Stimulated activated CD4-positive, alpha-beta T cell treated with anti-CD3 and anti-CD28 coated beads, Interleukin-12 subunit alpha, Interleukin-12 subunit beta, amount 100 ng/mL, for 24 hours (primary cell): ENCODE measurements at places on chromosomes 3 and 15.
A peak's percentile ranks its signal among the peaks of the same experiment; 100 is the strongest.

- no peak for DNase-seq
Observed at GRCh38 chr3:43461345-43461744, 160.5 kb downstream of the ANO10 start.

GRCh38 chr3:126678693-126679317 lies 23.9 kb upstream of the TXNRD3 start:
- DNase-seq, result no peak

GRCh38 chr3:109685084-109686079 lies 348.0 kb upstream of the DPPA4 start:
- no peak for DNase-seq

GRCh38 chr15:41048397-41048796 lies 67.7 kb downstream of the INO80 start:
- DNase-seq, result no peak

DNA sequence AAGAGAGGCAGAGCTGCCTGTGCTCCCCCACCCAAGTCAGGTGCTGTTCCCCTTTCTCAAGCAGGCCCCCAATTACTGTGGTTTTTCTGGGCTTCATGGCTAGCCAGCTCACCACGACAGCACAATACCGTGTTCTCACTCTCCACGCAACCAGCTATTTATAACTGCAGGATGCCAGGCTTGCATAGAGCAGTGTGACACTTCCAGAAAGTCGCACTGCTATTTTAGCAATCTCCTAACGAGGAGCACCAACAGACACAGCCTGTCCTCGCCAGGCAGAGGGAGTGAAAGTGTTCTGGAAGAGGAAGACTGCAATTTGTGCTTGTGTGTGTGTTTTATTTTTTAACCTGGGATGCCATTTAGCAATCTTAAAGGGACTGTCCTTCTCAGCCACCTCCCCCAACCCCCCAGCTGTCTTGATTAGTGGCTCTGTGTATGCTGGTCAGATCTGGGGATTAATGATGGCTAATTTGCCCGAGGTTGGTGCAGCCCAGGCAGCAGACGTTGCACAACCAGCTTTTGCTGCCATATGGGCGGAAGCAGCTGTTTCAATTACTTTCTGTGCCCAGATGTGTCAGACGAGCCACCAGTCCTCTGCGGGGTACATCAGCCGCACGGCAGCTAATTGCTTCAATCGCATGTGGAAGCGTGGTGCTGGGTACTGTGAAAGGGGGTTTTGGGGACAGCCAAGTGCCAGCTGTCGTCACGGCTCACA lies 268.0 kb upstream of the ARRDC4 start:
- DNase-seq, result no peak

DNA sequence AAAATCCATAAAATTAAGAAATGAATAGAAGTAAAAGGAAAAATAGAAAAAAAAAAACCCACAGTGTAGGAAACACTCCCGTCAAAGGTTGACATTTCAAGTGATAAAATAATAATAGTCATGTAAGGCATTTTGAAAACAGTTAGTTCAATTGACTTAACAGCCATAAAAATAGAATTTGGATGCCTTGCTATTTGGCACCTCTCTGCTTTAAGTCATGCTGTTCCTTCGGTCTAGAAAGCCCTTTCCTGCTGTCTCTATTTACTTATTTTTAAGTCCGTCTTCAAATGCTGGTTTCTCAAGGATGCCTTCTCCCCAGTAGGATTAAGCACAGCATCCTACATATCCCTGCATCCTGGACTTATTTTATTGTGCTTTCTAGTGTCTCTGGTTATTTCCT lies 22.3 kb upstream of the RETNLB start:
- DNase-seq, result no peak

GRCh38 chr3:28328188-28329151 lies 20.1 kb upstream of the ZCWPW2 start:
- no peak for DNase-seq

GRCh38 chr3:150319900-150320299 lies 88.2 kb upstream of the TSC22D2 start:
- DNase-seq, result no peak

GRCh38 chr3:83216919-83217594 lies 1455.6 kb upstream of the GBE1 start:
- no peak for DNase-seq

GRCh38 chr3:81198756-81199155 lies 562.7 kb downstream of the GBE1 start:
- DNase-seq, result no peak

- no peak for DNase-seq
Observed at GRCh38 chr15:87227846-87228245, 1028.7 kb downstream of the NTRK3 start.

GRCh38 chr3:19559724-19560442 lies 374.1 kb downstream of the EFHB start:
- no peak for DNase-seq

GRCh38 chr15:38844736-38845135 lies 280.1 kb upstream of the RASGRP1 start:
- DNase-seq, result no peak

DNA sequence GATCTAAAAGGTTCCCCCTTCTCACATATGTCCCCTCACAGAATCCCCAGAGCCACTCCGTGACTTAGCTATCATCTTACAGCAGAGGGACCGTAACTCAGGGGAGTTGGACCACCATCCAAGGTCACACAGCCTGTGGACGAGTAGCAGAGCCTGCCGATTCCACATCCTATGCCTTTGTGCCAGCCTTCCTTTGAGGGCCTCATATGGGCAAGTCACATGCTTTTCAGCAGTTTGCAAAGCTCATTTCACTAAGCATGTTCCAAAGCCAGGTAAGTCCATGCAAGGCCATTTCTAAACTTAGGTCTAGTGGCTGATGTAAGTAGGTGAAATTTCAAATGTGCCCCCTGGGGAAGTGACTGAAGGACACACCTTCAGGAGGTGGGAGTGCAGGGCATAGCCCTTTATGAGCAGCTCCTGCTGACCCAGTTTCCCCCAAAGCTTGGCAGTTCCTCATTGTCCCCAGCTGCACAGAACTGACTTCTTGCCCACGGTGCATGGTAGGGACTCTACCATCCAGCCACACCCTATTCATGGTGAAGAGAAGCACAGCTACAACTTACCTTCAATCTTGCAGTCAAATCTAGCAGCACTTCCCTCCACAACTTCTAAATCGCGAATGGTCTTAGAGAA lies 33.3 kb upstream of the HACD2 start:
- DNase-seq, result no peak

GRCh38 chr15:73952913-73953750 lies 26.9 kb downstream of the LOXL1 start:
- DNase-seq, result no peak

DNA sequence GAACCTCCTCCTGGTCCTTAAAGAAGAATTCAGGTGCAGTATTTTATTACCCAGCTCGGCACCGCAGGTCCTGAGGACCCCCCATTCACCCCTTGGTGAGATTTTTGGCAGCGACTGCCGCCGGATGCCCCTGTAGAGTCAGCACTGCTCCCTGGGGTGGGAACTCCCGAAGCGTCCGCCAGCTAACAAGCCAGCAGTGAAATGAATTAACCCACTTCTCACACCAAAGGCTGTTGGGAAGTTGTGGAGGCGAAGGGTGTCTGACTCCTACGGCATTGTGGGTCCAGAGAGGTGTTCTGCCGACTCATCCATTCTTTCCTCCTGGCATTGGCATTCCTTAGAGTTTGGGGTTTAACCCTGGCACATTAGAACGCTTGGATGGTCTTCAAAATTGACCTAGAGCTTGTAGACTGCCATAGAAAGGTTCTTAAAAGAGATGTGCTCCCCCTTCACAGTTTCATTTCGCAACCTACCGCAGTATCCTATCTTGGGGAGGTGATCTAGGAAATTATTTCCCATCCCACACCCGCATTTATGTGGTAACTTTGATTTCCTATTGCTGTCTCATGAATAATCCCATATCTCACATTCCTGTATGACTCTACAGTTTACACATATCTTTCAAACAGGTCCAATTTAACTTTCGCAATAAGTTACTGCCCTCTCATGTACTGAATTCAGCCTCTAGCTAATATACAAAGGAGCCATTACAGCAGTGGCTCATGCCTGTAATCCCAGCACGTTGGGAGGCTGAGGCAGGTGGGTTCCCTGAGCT lies 879 bp upstream of the EIF5A2 start:
- no peak for DNase-seq

DNA sequence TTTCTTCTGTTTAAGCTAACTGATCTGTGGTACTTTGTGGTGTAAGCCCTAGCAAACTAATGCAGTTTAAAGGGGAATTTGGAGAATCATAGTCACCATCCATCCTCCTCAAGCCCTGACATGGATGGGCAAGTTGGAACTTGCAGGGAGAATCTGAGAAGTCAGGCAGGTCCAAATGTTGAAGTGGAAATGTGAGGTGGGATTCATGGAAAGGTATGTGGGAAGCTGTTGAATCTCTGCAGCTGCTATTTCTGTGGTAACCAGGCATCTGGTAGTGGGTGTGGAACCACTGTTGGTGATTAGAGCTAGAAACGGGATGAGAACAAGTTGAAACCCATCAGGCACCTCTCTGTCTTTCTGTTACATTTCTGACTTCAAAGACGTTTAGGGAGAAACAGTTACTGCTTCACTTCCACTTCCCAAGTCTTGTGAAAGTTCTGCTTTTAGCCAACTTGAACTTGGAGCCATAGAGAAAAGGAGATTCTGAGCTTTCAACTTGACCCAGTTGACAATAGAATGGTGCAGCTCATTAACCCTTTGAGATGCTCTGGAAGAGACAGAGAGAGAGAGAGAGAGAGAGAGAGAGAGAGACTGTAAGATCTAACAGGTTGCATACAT lies 38.1 kb upstream of the NMNAT3 start:
- DNase-seq, result no peak

DNA sequence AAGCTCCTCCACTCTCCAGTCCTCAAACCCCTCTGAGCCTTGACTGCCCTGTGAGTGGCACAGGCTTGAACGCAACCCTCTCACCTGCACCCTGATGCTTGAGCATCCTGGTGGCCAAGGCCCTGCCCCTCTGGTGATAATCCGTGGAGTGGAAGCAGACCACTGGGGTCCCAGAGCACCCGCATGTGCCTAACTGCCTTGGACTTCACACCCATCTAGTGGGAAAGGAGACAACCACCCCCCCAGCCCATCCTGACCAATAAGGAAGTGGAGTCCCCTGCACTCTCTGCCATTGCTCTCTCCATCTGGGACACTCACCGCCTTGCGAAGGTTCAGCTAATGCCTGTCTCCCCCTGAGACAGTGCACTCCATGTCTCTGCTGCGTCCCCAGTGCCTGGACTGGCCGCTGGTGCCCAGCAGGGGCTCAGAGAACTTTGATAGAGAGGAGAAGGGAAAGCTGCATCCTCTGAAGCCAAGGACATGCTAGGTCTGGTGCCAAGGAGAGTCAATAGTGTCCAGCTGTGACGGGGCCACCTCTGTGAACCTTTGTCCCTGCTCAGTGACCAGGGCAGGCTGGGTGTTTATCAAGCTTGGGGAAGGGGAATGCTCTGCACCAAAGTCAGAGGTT lies 3.4 kb downstream of the KLF15 start:
- no peak for DNase-seq

DNA sequence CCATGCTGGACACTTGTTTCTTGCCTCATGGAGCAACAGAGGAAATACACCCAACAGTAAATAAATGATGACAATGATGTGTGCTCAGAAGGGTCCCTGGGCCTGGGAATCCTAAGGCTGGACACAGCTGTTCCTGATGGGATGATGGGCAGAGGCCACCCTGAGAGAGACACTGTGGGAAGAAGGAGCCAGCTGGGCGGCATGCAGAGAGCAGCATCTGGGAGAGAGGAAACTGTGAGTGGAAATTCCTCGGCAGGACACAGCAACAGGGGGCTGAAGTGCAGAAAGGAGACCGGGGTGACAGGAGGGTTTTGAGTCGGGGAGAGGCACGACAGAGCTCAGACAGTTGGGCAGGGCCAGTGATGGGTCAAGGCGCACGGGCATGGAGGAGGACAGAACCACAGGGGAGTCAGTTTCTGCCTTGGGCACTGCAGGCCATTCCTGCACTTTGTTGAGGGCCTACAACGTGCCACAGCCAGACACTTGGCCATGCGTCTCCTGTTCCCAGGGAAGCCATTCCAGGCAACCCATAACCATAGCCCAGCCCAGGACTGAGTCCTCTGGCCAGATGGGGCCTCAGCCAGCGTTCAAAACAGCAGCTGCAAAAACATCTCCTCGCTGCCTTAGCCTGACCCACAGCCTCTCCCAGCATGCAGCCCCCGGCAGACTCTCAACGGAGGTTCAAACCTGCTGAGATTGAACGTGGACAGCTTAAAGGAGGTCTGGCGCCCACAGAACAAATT lies 36.7 kb upstream of the SLC6A1 start:
- no peak for DNase-seq

- no peak for DNase-seq
Observed at GRCh38 chr3:179716811-179717210, 64.0 kb downstream of the USP13 start.

DNA sequence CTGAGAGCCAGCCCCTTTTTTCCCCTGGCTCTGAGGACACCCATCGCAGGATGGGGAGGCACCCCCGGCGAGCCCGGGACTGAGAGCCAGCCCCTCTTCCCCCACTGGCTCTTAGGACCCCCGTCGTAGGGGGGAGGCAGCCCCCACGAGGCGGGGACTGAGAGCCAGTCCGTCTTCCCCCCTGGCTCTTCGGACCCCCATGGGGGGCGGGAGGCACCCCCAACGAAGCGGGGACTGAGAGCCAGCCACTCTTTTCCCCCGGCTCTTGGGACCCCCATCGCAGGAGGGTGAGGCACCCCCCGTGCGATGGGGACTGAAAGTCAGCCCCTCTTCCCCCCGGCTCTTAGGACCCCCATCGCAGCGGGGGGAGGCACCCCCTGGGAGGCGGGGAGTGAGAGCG lies 36.8 kb upstream of the SSUH2 start:
- DNase-seq, result no peak

- DNase-seq, result peak; percentile 54
Observed at GRCh38 chr15:73965094-73965757, 26.9 kb downstream of the STOML1 start.

GRCh38 chr15:95988574-95988887 lies 342.0 kb upstream of the NR2F2 start:
- DNase-seq, result no peak

DNA sequence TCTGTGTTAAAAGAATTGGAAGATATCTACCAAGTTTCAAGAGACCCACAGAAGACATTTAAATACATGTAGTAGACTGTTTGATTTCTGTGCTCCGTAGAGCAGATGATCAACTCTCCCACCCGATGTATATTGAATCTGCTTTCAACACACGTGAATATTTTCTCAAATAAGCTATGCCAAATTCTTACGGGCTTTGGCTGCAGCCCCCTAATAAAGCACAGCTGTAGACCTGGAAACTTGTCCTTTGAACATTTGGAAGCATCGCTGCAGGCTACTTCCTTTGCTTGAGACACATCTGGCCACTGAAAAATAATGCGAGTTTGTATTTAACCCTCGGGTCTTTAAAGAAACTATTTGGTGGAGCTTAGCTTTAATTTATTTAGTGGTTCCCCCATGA lies 98.3 kb upstream of the SELENOK start:
- DNase-seq, result no peak

DNA sequence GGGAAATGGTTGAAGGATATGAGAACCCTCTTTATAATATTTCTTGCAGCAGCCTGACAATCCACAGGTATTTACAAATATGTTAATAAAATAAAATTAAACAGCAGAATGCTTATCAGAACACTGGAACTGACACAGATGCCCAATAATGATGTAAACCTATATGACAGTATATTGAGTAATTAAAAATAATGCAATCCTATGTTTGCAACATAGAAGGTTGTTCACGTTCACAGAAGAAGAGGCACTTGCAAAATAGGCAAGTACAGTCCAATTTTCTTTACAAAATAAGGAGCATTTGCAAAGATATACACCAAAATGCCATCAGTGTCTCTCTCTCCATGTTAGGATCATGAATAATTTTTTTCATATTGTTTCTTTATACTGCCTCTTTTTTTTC lies 397.0 kb upstream of the WNT5A start:
- DNase-seq, result no peak
